ENCODE measurements at places on chromosomes 3 and 15.

DNA sequence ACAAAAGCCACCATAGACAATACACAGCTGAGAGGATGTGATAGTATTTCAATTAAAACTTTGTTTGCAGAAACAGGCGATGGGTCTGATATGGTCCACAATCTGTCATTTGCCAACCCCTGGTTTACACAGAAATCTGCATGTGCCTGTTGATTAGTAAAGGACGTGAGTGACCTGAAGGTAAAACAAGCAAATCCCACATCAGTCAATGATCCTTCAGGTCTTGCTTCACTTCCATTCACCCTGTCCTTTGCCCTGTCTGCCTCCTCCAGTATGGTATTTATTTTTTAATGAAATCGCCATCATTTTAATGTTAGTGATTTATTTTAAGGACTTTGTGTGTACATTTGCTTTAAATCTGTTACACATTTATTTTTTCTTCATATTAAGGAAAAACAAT lies 166.2 kb downstream of the FEZF2 start:
- H3K27ac ChIP-seq, result no peak overlapping the region
- H3K36me3 ChIP-seq, result peaks cover 12% of the 10 kb centered on the region
- DNase-seq, result no peak
- no peaks in the 10 kb centered on the region for H3K27me3 ChIP-seq
- H3K4me3 ChIP-seq, result no peak overlapping the region

GRCh38 chr15:74134387-74135027 lies 4.1 kb downstream of the ISLR2 start:
- peaks cover 11% of the 10 kb centered on the region for H3K36me3 ChIP-seq
- H3K27ac ChIP-seq, result no peak overlapping the region
- peaks cover 75% of the 10 kb centered on the region for H3K4me1 ChIP-seq
- H3K4me3 ChIP-seq, result no peak overlapping the region

GRCh38 chr3:10309736-10310135 lies 11.2 kb downstream of the SEC13 start:
- H3K4me3 ChIP-seq, result no peak overlapping the region
- H3K4me1 ChIP-seq, result no peaks in the 10 kb centered on the region
- H3K27me3 ChIP-seq, result no peaks in the 10 kb centered on the region
- no peak overlapping the region for H3K27ac ChIP-seq
- DNase-seq, result no peak

- DNase-seq, result no peak
- no peak overlapping the region for H3K4me3 ChIP-seq
- no peaks in the 10 kb centered on the region for H3K27me3 ChIP-seq
- H3K36me3 ChIP-seq, result peaks cover 41% of the 10 kb centered on the region
- no peak overlapping the region for H3K27ac ChIP-seq
- H3K4me1 ChIP-seq, result peaks cover 1% of the 10 kb centered on the region
Observed at GRCh38 chr15:89642106-89642505, 13.2 kb downstream of the KIF7 start.

GRCh38 chr3:127694467-127695215 lies 21.9 kb downstream of the ABTB1 start:
- H3K27me3 ChIP-seq, result peaks cover 2% of the 10 kb centered on the region
- peaks cover 59% of the 10 kb centered on the region for H3K4me1 ChIP-seq
- DNase-seq, result no peak
- H3K27ac ChIP-seq, result no peak overlapping the region

GRCh38 chr3:15198686-15199085 lies 7.4 kb upstream of the CAPN7 start:
- no peaks in the 10 kb centered on the region for H3K36me3 ChIP-seq
- H3K27me3 ChIP-seq, result no peaks in the 10 kb centered on the region
- H3K4me3 ChIP-seq, result no peak overlapping the region
- H3K4me1 ChIP-seq, result no peaks in the 10 kb centered on the region

DNA sequence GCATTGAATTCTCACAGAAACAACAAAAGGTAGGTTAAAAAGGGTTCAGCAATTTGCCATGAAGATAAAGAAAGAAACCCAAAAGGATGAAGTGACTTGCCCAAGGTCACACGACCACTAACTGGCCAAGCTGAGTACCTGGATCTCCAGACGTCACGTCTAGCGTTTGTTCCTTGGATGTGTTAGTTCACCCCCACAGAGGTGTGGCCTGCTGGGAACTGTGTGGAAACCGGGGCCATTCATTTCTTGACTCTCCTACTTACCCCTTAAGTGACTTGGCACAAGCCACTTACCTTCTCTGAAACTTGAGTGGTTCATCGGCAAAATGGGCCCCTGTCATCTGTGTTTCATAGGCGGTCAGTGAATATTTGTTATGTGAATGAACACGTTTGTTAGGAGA lies 244.3 kb upstream of the SLCO3A1 start:
- H3K36me3 ChIP-seq, result no peaks in the 10 kb centered on the region
- no peaks in the 10 kb centered on the region for H3K4me1 ChIP-seq
- no peak for DNase-seq
- H3K27ac ChIP-seq, result no peak overlapping the region
- H3K4me3 ChIP-seq, result no peak overlapping the region

DNA sequence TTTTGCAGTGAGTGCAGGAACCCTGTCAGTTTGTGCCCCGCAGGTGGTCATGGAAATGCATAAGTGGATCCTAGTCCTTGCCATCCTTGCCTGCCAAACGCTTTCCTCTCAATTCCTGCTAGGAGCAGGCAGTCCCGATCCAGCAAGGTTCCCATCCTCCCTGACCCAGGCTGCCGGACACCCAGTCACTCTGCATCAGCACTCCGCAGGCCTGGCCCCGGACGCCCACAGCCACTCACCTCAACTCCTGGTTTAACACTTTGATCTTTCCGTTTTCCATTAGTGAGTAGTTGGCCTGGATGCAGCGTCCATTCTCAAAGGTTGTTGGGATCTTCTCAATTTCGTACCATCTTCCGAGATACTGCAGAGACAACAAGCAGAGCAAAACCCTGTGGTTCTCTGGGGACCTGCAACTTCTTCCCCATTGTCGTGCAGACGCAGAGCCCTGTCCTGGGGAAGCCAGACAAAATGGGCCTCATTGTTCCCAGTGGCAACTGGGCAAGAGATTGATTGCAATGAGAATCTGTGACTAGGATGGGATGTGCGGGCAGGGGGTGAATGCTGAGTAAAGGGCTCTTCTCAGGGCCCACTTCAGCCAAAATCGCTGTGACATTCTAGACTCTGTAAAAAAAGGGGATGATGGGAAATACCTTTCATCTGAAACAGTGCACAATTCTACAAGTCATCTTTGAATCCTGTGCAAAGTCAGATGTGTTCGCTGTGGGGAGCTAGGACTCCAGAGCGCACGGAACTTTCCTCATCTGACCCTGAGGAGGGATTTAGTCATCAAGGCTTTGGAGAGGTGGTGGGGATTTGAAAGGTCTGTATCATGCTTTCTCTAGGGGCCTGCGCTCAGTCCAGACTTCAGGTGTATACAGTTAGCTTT lies 9.9 kb downstream of the APOD start:
- no peak overlapping the region for H3K4me3 ChIP-seq
- no peak for DNase-seq
- H3K27me3 ChIP-seq, result no peaks in the 10 kb centered on the region
- peaks cover 7% of the 10 kb centered on the region for H3K36me3 ChIP-seq
